ENCODE measurements at places on chromosomes 4 and X. TPM values are rescaled to one million over a fixed set of nuclear protein-coding genes. Genes with fewer than 3 reads are reported as not detected.

The ENPEP gene
- total RNA-seq = 5.0 TPM

The RAB40AL gene
- total RNA-seq = 4.6 TPM

The CLOCK gene
- 29.1 TPM for total RNA-seq

The SPANXD gene
- total RNA-seq = not detected

The TEX11 gene
- total RNA-seq = not detected

DNA sequence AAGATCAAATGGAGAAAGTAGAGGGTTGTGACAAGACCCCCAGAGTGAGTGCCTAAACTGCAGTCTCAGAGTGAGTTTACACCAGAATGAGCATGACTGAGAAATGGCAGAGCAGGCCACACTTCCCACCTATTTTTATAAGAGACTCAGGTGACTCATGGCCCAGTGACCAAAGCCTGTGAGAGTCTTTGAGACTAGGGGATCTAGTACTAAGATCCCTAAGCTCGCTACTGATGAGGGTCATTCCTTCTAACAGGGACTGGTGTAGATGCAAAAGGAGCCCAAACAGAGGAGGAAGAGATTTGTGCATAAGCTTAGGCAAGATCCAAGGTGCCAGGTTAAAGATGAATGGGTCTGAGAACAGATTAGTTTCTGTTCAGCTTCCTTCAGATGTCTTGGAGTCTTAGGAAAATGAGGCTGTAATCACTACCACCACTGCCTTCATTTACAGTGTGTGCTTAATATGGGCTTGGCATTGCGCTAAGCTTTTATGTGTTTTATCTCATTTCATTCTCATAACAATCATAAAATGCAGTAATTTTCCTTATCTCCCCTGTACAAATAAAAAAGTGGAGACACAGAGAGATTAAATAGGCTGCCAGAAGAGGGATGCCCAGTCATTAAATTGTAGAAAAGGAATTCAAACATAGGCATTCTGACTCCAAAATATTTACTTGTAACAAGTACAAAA is 62.8 kb downstream of the RWDD4 start:
- no peak for DNase-seq

- DNase-seq = no peak
These were observed 33.1 kb downstream of the OSTC start for GRCh38 chr4:108683479-108683878.

GRCh38 chr4:173521467-173522159 is 8.4 kb downstream of the HAND2 start:
- no peak for DNase-seq

DNA sequence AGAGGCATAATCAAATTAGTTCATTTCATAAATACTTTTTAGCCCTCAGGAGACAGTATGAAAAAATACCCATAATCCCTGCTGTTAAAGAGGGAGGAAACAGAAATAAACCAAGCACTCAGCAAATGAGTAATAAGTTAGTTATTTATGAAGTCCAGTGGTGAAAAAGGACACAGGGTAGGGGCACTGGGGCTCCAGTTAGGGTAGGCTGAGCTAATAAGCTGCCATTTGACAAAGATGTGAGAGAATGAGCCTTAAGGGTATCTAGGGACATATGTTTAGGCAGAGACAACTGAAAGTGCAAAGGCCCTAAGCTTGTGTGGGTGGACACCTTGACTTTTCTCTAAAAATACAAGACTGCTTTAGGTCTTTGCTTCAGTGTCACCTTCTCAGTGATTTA is 94.4 kb downstream of the IL15 start:
- DNase-seq = no peak

GRCh38 chr4:158805635-158806471 is 37.0 kb downstream of the FNIP2 start:
- DNase-seq = no peak
